ENCODE measurements at places on chromosomes 7 and 10.

DNA sequence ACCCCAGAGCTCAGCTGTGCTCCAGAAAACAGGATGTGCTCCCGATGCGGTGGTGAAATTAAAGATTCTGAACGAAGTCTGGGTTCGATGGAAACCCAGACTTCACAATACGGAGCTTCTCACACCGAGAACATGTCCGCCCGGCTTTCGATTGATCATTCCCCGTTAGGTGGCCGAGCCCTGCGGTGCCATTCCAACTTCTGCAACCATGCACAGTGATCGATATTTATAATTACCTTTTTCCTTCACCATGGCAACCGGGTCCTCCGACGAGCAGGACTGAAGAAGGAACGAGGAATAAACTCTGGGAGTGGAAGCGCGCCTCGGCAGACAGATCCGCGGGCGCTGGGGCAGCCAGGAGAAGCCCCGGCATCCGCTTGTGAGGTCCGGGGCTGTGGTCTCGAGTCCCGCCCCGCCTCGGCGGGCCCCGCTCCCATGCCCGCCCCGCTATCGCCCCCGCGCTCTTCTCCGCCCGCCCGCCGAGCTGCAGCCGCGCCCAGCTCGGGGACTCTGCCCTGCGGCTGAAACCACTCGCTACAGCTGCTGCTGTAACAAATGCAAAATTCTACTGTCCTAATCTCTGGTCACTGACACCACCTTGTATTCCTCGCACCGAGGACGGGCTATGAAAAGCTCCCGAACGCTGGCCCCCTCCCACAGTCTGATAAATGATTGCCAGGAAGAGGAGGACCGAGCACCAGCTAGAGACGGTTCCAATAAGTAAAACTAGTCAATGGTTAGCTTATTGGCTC is 26.2 kb downstream of the ABLIM1 start:
- no peak for DNase-seq

DNA sequence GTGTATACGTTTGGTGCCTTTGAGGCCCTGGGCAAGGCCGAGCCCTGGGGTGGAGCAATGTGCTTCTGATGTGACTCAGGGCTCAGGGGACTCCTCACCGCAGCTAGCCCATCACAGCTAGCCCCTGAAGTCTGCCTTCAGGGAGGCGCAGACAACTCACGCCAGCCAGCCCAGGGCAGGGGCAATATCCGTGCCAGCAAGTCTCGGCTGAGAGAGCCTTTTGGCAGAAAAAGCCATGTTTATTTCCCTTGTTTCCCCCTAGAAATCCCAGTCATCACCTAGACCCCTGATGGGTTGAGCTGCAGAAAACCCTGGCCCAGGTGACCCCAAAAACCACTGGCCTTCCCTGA is 90.4 kb downstream of the CHST15 start:
- no peak for DNase-seq

- DNase-seq: no peak
Measured at GRCh38 chr7:47813620-47814260, 134.5 kb downstream of the PKD1L1 start.

- no peak for DNase-seq
Measured at GRCh38 chr7:132840199-132840598, 241.7 kb downstream of the CHCHD3 start.

DNA sequence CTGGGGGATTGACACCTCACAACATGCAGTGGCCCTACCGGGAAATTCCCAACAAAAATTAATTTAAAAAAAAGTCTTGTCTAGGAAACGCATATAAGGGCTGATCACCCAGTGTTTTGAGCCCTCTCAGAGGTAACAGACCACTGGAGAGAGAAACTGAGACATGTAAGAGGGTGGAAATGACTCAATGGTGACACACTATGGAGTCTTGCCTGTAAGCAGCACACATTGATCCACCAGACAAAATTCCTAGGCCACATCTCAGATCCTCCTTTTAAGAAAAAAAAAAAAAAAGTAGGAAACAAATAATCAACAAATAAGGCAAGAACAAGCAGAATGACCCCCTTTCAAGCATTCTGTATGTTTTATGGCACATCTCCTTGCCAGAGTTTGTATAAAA is 296.2 kb downstream of the MAGI2 start:
- no peak for DNase-seq

- no peak for DNase-seq
Measured at GRCh38 chr10:43314626-43315495, 48.0 kb upstream of the RASGEF1A start.

- no peak for DNase-seq
Measured at GRCh38 chr7:81449105-81449504, 320.7 kb downstream of the HGF start.

DNA sequence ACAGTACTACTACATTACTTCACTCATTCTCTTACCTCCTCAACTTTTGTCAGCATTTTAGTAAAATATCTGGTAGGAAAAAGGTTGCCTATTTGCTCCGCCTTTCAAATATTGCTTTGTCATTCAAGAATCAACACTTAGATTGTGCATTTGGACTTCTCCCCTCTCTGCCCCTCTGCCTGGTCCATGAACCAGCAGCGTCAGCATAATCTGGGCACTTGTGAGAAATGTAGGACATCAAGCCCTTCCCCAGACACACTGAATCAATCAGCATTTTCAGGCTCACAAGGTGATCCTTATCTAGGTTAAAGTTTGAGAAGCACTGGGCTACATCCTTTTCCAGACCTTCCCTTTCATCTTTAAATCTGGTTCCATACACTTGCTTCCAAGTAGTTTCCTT is 16.3 kb downstream of the SLC13A1 start:
- no peak for DNase-seq

DNA sequence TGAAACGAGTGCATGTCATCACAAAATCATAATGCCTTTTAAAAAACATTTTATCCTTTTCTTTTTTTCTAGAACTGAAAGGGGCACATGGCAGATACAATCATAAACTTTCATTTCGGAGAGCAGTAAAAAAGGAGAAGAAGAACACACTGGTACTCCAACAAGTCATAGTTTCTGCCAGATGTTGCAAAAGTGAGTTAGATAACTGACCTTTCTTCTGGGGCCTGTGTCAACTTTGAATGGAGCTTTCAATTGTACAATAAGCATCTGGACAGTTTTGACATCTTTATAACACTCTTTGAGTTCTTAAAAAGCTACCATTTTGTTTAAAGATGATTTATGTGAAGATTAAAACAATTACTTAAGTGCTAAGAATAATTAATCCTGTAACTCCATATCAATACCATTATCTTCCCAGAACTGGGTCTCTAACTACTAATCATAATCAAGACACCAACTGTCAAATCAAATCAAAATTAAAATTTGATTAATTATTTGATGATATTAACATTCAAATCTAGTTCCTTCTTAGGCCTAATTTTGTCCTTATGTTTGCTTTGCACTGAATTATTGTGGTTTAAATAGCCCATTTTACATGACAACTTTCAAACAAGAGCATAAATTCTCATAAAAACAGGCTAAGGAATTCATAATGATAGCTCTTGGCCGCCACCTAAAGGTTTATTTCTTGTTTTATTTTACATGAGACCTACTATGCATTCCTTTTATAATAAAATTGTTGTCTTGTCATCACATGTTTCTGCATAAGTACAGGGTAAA is 19.5 kb upstream of the ITGB8 start:
- peak; percentile 82 for DNase-seq

GRCh38 chr7:26267601-26268166 is 24.0 kb upstream of the SNX10 start:
- DNase-seq: no peak

GRCh38 chr7:141930211-141930610 is 14.0 kb downstream of the OR9A4 start:
- no peak for DNase-seq

DNA sequence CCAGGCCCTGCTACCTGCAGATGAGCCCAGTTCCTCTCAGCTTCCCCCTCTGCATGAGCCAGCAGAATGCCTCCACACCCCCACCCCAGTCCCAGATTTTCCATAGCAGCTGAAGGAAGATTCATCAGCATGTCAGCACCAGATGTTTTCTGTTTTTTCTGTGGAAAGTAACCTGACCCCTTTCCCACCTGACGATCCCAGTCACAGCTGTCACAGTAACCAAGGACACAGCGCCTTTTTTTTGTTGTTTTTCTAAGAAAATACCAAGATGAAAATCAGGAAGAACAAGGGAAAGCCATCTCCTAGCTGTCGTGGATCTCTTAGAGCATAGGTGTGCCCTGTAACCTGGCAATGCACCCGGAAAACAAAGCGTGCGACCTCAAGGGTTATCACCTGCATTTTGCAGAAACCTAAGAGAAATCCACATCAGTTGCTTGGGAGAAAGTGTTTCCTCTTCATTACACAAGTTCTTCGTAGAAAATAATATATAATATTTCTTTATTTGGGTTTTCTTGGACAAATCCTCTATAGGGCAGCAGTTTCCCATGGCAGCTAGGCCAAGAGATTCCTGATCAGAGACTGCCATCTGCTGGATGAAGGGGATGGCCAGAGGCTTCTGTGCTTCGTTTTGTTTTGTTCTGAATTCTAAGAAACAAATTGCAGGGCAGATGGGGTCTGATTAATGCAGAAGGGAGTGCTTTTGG is 401.9 kb downstream of the TNS3 start:
- peak; percentile 78 for DNase-seq

DNA sequence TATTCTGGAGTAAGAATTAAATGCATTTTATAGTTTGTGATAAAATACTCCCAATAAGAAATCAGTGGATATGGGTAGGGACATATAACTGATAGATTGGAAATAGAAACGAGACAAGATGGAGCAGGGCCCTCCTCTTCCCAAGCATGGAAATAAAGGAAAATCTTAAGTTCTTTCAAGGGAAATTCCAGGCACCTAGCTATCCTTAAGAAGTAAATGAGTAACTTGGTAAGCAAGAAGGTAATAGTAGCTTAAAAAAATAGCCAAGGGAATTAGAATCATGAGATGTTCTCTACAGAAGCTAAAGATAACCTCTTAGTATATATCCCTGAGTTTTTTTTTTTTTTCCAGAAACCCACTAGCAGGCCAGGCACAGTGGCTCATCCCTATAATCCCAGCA is 105.5 kb upstream of the FAM3C start:
- DNase-seq: no peak

DNA sequence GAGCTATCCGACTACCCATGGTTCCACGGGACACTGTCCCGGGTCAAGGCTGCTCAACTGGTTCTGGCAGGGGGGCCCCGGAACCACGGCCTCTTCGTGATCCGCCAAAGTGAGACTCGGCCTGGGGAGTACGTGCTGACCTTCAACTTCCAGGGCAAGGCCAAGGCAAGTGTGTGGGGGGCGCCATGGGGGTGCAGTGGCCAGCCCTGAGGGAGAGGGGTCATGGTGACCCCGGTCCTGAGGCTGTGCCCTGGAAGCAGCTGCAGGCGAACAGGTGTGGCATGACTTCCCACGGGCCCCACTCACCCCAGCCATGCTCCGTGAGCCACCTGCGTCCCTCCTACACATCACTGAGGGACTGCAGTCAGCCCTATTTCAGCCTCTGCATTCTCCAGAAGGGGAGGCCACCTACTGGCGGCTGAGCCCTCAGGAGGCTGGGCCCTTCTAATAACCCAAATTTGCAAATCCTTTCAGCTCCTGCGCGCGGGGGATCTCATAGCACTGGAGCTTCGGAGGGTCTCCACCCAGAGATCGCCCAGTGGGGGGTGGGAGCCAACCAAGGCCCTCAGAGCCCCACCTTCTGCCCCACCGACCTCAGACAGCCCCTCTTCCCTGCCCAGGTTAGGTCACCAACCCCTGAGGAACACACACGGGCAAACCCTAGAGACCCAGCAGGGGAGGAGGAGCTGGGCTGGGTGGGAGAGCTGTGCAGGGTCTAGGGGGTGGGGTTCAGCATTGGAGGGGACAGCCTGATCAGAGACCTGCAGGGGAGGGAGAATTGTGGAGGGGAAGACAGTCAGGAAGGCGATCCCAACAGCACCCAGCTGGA is 30.8 kb downstream of the SH2B2 start:
- DNase-seq: no peak

- DNase-seq: peak; percentile 97
Measured at GRCh38 chr10:3754727-3755439, 30.1 kb downstream of the KLF6 start.

GRCh38 chr7:155282671-155283070 is 15.0 kb upstream of the INSIG1 start:
- DNase-seq: no peak

DNA sequence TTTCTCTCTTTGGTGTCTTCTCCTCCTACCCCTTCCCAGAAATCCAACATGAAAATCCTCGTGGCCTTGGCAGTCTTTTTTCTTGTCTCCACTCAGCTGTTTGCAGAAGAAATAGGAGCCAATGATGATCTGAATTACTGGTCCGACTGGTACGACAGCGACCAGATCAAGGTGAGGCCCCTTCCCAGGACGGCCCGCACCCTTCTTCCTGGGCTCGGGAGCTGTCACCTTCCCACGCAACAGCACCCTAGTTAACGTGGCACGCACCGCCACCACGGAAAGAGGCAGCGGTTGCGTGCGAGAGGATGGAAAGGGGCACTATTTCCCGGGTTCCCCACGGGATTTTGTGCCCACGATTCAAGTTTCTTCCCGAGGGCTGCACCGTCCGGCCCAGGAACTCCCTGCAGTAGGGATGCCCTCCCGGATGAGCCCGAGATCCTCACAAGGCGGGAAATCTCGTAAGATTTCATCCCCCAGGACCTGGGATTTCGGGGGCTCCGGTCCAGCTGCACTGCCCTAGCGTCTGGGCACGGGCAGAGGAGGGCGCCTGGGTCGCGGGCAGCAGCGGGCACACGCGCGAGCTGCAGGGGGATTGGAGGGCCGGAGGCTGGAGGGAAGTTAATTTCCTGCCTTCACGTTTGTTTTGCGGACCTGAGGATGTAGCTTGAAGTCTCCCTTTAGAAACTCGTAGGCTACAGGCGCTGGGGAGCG is 834 bp downstream of the TAC1 start:
- DNase-seq: no peak

DNA sequence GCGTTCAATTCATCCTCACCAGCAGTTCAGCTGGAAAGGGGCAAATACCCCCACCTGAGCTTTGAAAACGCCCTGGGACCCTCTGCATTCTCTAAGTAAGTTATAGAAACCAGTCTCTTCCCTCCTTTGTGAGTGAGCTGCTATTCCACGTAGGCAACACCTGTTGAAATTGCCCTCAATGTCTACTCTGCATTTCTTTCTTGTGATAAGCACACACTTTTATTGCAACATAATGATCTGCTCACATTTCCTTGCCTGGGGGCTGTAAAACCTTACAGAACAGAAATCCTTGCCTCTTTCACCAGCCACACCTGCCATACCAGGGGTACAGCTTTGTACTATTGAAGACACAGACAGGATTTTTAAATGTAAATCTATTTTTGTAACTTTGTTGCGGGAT is 155.8 kb upstream of the LANCL2 start:
- no peak for DNase-seq

DNA sequence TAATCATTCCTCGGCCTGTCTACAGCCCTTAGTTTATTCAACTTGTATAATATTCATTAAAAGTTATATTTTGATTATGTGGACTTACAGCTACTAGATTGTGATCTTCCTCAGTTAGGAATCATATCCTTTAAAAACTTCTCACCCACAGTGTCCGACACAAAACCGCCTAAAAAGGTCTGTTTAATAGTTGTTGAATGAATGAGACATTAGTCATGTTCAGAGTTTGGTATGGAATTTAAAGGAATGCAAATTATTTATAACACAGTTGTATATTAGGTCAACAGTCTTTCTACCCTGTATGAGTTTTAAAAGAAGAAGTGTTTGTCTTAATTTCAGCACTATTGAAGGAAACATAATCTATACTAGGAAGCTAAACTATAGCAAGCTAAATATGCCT is 390.0 kb downstream of the ARL4A start:
- DNase-seq: peak; percentile 16

Measured in cardiac fibroblast (primary cell).